Fibroblast of skin of abdomen (primary cell): ENCODE measurements at places on chromosomes 3 and 15.
A peak's percentile ranks its signal among the peaks of the same experiment; 100 is the strongest.

GRCh38 chr3:113895964-113896363 lies 51.8 kb upstream of the ZDHHC23 start:
- no peak for DNase-seq

- peak; percentile 71 for DNase-seq
Observed at GRCh38 chr15:72203507-72203837, 5.9 kb upstream of the GRAMD2A start.

DNA sequence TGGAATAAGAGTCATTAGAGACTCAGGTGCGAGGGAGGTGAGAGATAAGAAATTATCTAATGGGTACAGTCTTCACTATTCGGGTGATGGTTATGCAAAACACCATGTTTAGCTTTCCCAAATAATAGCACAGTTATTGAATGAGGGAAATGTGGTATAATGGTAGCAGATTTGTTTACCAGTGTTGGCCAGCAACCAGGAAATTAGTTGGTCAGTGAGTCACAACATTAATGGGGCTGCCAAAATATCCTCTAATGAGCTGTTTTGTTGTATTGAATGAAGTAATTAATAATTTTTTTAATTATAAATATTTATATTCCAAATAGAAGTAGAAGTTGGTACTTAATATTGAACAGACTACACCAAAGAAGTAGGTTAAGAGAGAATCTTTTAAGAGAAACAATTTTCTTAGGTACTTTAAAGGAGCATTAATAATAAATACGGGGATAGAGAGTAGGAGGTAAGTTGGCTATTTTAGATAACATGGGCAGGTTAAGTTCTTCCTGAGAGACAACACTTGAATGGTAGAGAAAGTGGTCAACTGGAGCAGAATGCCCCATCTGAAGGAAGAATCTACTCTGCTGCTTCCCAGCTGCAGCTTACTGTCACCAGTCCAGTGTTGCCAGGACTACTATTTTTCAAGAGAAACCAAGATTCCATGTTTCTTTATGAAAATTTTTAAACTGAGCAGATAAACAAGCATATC lies 218.8 kb downstream of the UBE2E2 start:
- DNase-seq: no peak

GRCh38 chr3:195847055-195847950 lies 35.6 kb upstream of the MUC4 start:
- no peak for DNase-seq

DNA sequence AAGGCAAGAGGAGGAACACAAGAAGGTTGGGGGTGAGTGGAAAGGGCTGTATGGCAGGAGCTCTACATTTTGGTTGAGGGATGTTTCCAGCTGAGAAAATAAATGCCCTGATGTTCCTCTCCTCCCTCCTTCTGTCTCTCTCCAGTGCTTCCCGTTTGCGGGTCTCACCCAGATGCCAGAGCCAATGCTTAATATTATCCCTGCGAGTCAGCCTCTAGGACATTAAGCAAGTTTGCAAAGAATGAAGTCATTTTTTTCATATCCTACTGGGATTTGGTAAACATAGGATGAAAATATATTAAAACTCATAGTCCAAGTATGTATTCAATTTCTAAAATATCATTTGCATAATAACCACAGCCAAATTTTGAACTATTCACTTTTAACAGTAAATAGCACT lies 295.9 kb downstream of the CADM2 start:
- DNase-seq: peak; percentile 75

DNA sequence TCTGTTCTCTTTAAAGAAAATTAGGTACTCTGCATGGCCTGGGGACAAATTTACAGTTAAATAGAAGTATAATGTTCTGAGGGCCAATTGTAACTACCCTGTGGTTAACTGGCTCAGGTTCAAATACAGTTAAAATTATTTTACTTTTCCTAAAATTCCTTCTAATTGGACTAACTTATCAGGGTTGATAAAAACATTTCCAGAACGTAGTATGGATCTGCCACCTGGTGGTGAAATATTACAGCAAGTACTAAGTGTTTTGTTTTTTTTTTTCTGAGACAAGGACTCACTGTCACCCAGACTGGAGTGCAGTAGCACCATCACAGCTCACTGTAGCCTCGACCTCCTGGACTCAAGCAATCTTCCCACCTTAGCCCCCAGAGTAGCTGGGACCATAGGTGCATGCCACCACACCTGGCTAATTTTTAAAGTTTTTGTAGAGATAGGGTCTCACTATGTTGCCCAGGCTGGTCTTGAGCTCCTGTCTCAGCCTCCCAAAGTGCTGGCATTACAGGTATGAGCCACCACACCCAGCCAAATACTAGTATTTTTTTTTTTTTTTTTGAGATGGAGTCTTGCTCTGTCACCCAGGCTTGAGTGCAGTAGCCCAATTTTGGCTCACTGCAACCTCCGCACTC lies 29.2 kb downstream of the NEO1 start:
- peak; percentile 63 for DNase-seq

GRCh38 chr3:100836661-100837060 lies 127.4 kb downstream of the TFG start:
- peak; percentile 59 for DNase-seq

DNA sequence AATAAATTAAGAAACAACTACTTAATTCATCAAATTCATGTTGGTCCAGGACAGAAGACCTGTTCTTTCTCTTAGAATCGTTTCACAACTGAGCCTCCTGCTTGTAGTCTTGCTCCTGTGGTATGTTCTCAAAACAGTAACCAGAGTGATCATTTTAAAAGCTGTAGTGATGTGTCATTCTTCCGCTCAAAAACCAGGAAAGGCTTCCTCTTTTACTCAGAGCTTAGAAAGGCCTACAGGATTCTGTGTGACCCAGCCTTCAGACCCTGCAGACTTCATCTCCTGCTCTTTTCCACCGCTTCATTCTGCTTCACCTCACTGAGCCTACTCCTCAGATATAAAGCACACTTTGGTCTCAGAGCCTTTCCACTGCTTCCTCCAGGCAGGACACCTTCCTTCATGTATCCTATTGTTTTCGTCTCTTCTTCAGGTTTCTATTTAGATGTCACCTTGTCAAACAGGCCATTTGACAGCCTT lies 22.7 kb downstream of the ST6GAL1 start:
- DNase-seq: no peak

- peak; percentile 44 for DNase-seq
Observed at GRCh38 chr3:103052236-103052830, 617.5 kb downstream of the ZPLD1 start.

- DNase-seq: peak; percentile 59
Observed at GRCh38 chr3:32453346-32453745, 49.3 kb downstream of the CMTM6 start.

DNA sequence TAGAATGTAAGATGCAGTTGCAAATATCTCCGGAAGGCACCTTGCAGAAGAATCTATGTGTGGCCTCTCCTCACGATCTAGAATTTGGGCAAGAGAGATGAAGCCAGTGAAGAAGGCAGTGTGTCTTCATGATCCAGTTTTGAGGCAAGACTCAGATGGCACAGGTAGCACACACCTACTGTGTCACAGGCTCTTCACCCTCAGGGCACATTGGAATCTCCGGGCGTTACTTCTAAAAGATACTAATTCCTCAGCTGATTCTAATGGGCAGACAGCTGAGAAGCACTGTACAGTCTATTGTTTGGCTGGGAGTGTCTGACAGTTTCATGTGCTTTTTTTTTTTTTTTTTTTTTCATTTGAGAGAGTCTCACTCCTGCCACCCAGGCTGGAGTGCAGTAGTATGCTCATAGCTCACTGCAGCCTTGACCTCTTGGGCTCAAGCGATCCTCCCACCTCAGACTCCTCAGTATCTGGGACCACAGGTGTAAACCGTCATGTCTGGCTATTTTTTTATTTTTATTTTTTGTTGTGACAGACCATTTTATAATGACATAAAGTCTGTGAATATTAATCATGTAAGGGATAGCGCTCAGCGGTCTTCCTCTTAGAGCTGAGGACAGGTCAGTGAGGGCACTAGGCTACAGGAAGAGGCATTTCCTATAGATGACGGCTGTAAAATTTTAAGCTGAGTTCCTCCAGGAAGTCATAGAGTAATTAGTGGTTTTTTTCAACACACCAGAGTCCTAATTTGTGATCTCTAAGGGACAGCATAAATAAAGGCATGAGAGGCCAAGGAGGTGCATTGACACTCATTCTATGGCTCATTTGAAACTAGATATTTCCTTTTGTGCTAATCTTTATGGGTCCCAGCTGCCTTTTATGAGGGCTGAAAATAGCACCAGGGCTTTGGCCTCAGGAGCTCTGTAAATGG lies 4.0 kb downstream of the C3orf52 start:
- DNase-seq: no peak

- no peak for DNase-seq
Observed at GRCh38 chr3:194275721-194276120, 75.4 kb downstream of the CPN2 start.

DNA sequence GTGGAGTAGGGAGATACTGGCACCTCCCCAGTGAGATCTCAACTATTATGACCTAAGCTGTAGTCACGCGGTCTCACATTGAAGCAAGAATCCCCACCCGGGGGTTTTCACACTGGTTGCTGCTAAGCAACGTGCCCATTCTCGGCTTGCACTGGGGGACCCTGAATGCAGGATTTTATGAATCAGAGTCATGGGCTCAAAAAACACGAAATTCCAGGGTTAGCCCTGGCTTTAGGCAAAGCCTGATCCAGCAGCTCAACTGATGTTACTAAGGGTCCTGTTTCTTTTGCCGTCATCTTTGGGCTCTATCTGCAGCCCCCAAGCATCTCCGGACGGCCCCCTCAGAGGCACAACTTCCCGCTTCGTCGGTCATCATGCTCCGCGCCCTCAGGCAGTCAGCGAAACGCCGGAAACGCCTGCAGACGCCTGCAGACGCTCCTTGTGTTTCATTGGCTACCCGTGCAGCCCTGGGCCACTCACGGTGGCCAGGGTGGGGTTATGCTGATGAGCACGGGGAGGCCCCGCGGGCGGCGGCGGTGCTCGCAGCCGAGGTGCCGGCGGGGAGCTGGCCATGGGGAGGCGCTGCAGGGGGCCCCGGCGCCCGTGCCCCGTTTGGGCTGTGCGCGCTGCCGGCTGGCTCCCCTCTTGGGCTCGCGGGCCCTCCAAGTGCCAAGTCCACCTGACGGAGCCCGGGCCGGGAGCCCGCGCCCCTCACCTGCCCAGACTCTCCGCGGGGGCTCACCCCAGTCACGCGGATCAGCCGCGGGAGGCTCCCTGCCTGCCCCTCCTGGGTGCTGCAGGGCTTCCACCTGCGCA lies 25.8 kb downstream of the EFCC1 start:
- DNase-seq: peak; percentile 74

GRCh38 chr3:184241447-184242296 lies 7.1 kb downstream of the ALG3 start:
- DNase-seq: no peak

- DNase-seq: peak; percentile 27
Observed at GRCh38 chr3:140859592-140860336, 81.9 kb upstream of the SLC25A36 start.

- DNase-seq: peak; percentile 47
Observed at GRCh38 chr3:159766563-159767185, 222.0 kb upstream of the IL12A start.

DNA sequence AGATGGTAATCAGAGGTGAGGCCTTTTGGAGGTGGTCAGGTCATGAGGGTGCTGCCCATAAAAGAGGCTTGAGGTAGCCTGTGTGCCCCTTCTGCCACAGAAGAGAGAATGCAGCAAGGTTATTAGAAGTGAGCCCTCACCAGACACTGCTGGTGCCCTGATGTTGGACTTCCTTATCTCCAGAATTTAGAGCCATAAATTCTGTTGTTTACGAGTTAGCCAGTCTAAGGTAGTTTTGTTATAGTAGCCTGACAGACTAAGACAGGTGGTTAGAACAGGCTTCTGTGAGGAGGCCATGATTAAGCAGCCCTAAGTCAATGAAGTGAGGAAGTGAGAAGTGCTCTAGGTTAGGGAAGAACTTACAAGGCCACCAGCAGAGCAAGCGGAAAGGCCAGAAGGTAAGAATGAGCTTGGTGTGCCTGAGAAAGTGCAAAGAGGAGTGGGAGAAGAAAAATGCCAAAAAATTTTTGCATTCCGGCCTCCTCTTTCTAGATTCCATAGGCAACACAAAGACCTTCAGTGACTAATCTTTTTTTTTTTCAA lies 44.2 kb upstream of the STT3B start:
- no peak for DNase-seq

GRCh38 chr3:188925376-188925775 lies 246.4 kb upstream of the TPRG1 start:
- no peak for DNase-seq

DNA sequence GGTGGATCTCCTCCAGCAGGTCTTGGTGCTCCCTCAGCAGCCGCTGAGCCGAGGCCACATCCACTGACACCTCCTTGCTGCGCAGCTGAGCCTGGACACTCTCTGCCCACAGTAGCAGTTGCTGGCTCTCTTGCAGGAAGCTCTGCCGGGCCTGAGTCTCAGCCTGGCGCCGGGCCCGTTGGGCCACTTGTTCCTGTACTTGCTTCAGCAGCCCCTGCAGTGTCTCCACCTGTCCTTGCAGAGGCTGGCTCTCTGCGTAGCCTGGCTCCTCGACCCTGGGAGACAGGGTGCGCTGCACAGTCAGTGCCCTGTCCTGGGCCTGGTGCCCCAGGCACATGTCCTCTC lies 15.5 kb downstream of the SPTBN5 start:
- DNase-seq: no peak

GRCh38 chr3:119352863-119353527 lies 58.8 kb downstream of the ARHGAP31 start:
- DNase-seq: peak; percentile 79

GRCh38 chr15:39919748-39920509 lies at the start of gene GPR176:
GPR176 (minus strand) TSS chr15:39920266; CDS start chr15:39920026, 240 bp downstream.
- peak; percentile 76 for DNase-seq

DNA sequence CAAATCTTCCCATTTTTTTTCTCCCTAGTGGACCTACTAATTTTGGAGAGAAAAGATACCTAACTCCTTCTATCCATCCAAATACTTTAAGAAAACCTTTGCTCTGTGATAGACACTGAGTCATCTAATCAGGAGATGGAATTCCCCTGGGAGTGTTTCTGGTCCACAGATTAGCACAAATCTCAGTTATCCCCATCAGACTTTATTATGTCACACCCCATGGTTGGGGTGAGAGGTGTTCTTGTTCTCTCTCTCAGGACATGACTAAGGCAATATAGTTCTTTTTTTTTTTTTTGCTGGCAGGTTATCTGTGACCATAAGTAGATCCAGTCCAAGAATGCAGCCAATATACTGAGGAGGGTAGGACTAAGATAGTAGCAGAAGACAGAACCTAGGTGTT lies 15.8 kb downstream of the SLC9A9 start:
- no peak for DNase-seq

- DNase-seq: no peak
Observed at GRCh38 chr15:33309602-33310276, 1.0 kb upstream of the RYR3 start.

GRCh38 chr3:64291345-64291744 lies 66.1 kb upstream of the PRICKLE2 start:
- peak; percentile 90 for DNase-seq
